Thyroid gland (tissue), 4 donors: ENCODE measurements at places on chromosomes 16 and 17. TPM values are rescaled to one million over a fixed set of nuclear protein-coding genes. Genes with fewer than 3 reads are reported as not detected.

- H3K27ac ChIP-seq, result no peak overlapping the region
- no peak overlapping the region for H3K4me3 ChIP-seq
- H3K4me1 ChIP-seq, result no peaks in the 10 kb centered on the region
- no peak for DNase-seq
- H3K36me3 ChIP-seq, result no peaks in the 10 kb centered on the region
- H3K27me3 ChIP-seq, result no peaks in the 10 kb centered on the region
Observed at GRCh38 chr16:76193906-76194615, 83.1 kb upstream of the CNTNAP4 start.

- no peak overlapping the region for H3K4me3 ChIP-seq
- no peak overlapping the region for H3K27ac ChIP-seq
- H3K4me1 ChIP-seq, result peaks cover 9% of the 10 kb centered on the region
- no peaks in the 10 kb centered on the region for H3K27me3 ChIP-seq
- H3K36me3 ChIP-seq, result peaks cover 19% of the 10 kb centered on the region
- no peak for DNase-seq
Observed at GRCh38 chr16:48547530-48547929, 62.5 kb downstream of the N4BP1 start.

DNA sequence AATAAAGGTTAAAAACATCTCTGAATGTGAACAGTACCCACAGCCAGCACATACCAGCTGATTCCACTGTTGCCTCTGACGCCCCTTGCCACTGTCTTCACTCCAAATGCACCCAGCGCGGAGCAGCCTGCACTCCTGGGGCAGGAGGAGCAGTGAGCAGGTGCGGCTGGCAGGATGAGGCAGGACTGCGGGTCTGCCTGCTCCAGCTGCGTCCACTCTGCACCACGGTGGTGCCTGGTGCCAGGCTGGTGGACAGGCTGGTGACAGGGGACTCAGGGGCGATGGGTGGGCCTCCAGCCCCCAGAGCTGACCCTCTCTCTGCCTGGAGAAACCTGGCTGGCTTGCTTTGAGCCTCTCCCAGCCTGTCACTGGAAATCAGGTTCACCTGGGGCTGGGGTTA, 9.4 kb downstream of the RAB40B start:
- no peak overlapping the region for H3K4me3 ChIP-seq
- no peaks in the 10 kb centered on the region for H3K27me3 ChIP-seq
- no peaks in the 10 kb centered on the region for H3K4me1 ChIP-seq

DNA sequence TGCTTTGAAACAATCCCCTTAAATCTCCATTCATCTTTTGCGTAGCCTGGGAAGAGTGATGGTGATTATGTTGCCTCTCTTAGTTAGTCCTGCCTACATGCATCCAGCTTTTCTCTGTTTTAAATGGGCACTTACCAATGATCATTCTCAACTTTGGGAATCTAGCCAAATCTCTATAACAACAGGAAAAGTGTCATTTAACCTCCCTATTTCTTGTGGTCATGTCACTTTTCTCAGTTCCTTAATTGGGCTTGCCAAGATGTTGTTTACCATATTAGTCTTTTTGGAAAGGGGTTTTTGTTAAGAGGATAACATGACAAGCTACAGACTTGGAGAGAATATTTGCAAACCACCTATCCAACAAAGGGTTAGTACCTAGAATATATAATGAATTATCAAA, 15.6 kb upstream of the CLEC10A start:
- no peak for DNase-seq
- no peaks in the 10 kb centered on the region for H3K4me1 ChIP-seq
- no peaks in the 10 kb centered on the region for H3K36me3 ChIP-seq
- H3K4me3 ChIP-seq, result no peak overlapping the region
- H3K27ac ChIP-seq, result no peak overlapping the region
- H3K27me3 ChIP-seq, result no peaks in the 10 kb centered on the region

- H3K27ac ChIP-seq, result no peak overlapping the region
- peaks cover 33% of the 10 kb centered on the region for H3K36me3 ChIP-seq
- no peaks in the 10 kb centered on the region for H3K27me3 ChIP-seq
- H3K4me3 ChIP-seq, result no peak overlapping the region
- no peaks in the 10 kb centered on the region for H3K4me1 ChIP-seq
Observed at GRCh38 chr16:3672571-3673041, 18.1 kb downstream of the DNASE1 start.

DNA sequence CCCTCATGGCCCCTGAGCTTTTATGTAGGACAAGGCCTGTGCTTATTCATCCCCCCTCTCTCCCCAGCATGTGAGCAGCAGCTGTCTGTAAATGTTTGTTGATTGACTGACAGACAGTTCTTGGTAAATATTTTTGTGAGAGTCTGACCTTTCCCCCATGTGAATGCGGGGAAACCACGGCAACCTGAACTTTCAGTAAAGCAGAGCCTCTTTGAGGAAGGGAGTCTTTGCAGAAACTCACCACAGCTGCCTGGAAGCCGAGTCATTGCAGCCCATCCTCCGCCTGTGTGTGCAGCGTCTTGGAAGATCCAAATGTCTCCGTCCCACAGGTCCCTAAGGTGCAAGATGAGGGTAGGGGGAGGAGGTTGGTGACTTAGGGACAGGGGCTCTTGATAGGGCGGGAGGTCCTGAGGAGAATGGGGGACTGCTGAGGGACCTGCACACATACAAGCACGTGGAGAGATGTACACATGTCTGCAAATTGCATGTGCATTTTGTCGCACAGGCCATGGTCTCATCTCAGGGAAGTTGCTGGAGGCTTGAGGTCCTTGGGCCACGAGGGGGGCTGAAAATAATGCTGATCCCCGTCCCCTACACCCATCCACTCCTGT, 23.0 kb upstream of the IL21R start:
- H3K4me3 ChIP-seq, result no peak overlapping the region
- H3K4me1 ChIP-seq, result peaks cover 6% of the 10 kb centered on the region
- no peak for DNase-seq
- H3K27me3 ChIP-seq, result no peaks in the 10 kb centered on the region

DNA sequence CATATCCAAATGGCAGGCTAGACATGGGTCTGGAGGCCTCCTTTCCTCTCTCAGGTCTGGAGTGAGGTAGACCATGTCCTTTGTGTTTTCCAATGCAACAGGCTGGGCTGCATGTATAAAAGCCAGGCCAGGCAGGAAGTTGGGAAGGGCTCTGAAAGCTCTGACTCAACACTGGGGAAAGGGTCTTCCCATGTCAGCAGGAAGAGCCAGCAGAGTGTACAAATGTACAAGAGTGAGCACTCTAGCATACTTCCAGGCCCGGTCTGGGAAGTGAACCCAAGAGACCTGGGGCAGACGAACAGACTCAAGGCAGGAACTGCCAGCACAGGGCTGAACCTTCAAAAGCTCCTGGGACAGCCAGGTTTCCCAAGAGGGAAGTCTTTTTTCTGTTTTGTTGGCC, 7.0 kb downstream of the ATPAF2 start:
- no peak for DNase-seq
- H3K4me3 ChIP-seq, result no peak overlapping the region
- H3K27ac ChIP-seq, result no peak overlapping the region
- no peaks in the 10 kb centered on the region for H3K4me1 ChIP-seq

- H3K4me3 ChIP-seq, result no peak overlapping the region
- H3K27ac ChIP-seq, result no peak overlapping the region
- H3K36me3 ChIP-seq, result peaks cover 8% of the 10 kb centered on the region
- DNase-seq, result no peak
Observed at GRCh38 chr16:55577887-55578286, 11.4 kb downstream of the CAPNS2 start.

DNA sequence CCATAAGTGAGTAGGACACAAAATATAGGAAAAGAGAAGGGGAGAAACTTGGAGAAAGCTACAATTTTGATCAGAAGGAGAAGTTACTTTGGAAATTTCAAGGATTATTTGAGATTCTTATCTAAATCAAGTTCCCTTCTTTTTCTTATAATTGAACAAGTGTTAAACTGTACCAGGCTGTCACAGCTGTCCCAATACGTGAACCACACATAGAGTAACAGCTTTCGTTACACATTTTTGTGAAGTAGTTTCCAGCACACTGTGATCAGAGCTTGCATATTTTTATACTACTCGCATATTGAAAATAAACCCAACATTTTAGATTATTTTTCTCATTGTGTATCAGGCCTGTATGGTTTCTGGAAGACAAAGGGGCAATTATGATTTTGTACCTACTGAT, 412.8 kb upstream of the PSMD7 start:
- no peaks in the 10 kb centered on the region for H3K27me3 ChIP-seq
- no peak overlapping the region for H3K27ac ChIP-seq
- no peak for DNase-seq
- no peaks in the 10 kb centered on the region for H3K4me1 ChIP-seq
- no peak overlapping the region for H3K4me3 ChIP-seq

DNA sequence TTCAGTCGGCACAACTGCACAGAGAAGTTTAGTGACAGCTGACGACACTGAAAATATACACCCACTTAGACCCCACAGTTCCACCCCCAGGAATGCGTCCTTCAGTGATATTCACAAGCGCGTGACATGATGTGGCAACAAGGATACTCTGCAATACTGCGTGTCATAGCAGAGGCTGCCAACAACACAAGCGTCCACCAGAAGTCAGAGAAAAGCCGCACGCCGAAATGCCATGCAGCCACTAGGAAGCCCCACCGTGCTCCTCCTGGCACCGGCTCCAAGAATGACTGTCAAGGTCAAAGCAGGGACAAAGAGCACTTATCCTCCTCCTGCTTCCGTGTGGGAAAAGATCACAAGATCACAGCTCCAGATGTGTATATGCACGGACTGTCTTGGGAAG, 3.5 kb downstream of the ATP2A3 start:
- H3K36me3 ChIP-seq, result no peaks in the 10 kb centered on the region
- H3K4me3 ChIP-seq, result no peak overlapping the region
- peak; percentile 76 for DNase-seq
- no peak overlapping the region for H3K27ac ChIP-seq

GRCh38 chr17:29977836-29978235, 36.4 kb downstream of the EFCAB5 start:
- no peaks in the 10 kb centered on the region for H3K36me3 ChIP-seq
- no peak for DNase-seq
- no peak overlapping the region for H3K4me3 ChIP-seq
- H3K4me1 ChIP-seq, result no peaks in the 10 kb centered on the region
- no peak overlapping the region for H3K27ac ChIP-seq

DNA sequence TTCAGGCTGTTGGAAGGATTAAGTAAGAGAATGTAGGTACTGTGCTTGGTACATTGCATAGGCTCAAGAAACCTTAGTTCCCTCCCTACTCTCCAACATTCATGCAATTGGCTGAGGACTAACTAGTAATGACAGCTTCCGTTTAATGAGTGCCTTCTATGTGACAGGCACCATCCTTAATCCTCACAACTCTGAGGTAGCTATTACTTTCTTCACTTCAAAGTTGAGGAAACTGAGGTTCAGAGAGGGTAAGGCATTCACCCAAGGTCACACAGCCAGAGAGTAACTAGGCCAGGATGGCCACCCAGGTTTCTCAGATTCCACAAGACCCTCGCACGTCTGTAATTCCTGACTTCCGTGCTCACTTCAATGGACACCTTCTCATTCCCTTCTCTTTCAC, 22.2 kb downstream of the UNC119 start:
- no peaks in the 10 kb centered on the region for H3K27me3 ChIP-seq
- H3K4me1 ChIP-seq, result peaks cover 33% of the 10 kb centered on the region
- H3K36me3 ChIP-seq, result no peaks in the 10 kb centered on the region
- H3K4me3 ChIP-seq, result no peak overlapping the region

DNA sequence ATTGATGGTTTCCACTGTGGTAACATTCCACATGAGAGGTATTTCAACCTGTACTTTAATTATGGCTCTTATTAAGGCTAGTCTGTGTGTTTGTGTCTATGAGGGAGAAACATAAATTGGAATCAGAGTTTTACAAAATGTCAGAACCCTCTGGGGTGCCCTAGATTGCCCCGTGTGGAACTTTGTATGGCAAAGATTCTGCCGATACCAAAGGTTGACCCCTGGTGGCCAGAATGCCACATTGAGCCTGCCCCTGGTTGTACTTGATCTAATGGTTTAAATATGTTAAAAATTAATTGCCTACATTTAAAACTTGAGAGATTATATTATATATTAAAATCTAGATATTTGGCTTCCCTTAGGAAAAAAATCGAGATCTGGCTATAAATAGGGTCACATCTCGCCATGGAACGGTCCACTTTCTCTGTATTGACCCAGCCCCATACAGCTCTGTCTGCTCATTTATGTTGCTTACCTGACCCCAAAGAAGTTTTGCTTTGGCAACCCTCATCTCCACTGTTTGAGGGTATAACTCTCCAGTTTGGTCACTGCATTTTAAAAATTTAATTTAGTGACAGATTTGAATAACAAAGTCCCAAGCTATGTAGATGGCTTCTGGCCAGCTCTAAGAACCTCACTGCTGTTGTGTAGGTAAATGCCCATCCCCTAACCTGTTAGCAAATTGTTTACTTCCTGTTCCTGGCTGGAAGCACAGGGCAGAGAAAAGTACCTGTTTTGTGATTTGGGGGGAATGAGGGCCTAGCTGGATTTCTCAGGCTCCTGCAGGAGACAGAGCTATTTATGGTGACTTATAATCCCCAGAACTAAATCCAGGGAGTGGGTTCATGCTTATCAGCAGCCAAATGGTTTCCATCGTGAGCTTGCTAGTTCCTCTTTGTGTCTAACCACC, 95.0 kb downstream of the PLCG2 start:
- H3K27me3 ChIP-seq, result no peaks in the 10 kb centered on the region
- DNase-seq, result peak; percentile 60
- no peak overlapping the region for H3K4me3 ChIP-seq
- no peaks in the 10 kb centered on the region for H3K36me3 ChIP-seq
- H3K4me1 ChIP-seq, result no peaks in the 10 kb centered on the region

- no peak overlapping the region for H3K27ac ChIP-seq
- DNase-seq, result no peak
- no peaks in the 10 kb centered on the region for H3K4me1 ChIP-seq
- no peak overlapping the region for H3K4me3 ChIP-seq
- no peaks in the 10 kb centered on the region for H3K27me3 ChIP-seq
Observed at GRCh38 chr17:27939474-27940465, 46.6 kb upstream of the LYRM9 start.

- no peaks in the 10 kb centered on the region for H3K27me3 ChIP-seq
- no peaks in the 10 kb centered on the region for H3K4me1 ChIP-seq
- no peak for DNase-seq
- H3K4me3 ChIP-seq, result no peak overlapping the region
- H3K36me3 ChIP-seq, result no peaks in the 10 kb centered on the region
Observed at GRCh38 chr16:65235339-65236177, 113.7 kb upstream of the CDH11 start.

DNA sequence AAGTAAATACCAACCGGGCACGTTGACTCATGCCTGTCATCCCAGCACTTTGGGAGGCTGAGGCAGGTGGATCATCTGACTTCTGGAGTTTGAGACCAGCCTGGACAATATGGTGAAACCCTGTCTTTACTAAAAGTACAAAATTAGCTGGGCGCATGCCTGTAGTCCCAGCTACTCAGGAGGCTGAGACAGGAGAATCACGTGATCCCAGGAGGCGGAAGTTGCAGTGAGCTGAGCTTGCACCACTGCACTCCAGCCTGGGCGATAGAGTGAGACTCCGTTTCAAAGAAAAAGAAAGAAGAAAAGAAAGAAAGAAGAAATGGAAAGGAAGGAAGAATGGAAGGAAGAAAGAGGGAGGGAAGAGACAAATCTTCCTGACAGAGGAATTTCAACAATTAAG, 108.7 kb downstream of the AHSP start:
- no peak overlapping the region for H3K4me3 ChIP-seq
- H3K36me3 ChIP-seq, result no peaks in the 10 kb centered on the region
- no peak overlapping the region for H3K27ac ChIP-seq
- no peak for DNase-seq
- no peaks in the 10 kb centered on the region for H3K4me1 ChIP-seq

The CFAP97D1 gene
- total RNA-seq, result not detected

The LLGL2 gene
- total RNA-seq, result 35.6 TPM

The SEC14L5 gene
- 0.33 TPM for total RNA-seq

The C1QTNF8 gene
- total RNA-seq, result not detected

The NPIPB12 gene
- total RNA-seq, result 73.1 TPM

The PPP4C gene
- 43.6 TPM for total RNA-seq

The GLP2R gene
- 3.3 TPM for total RNA-seq

The NEUROD2 gene
- total RNA-seq, result not detected

The CORO1A gene
- total RNA-seq, result 11.9 TPM
